GM23248 (cell line): ENCODE measurements at places on chromosomes 12 and 14. TPM values are rescaled to one million over a fixed set of nuclear protein-coding genes. Genes with fewer than 3 reads are reported as not detected.
A peak's percentile ranks its signal among the peaks of the same experiment; 100 is the strongest.

TDG gene
- 22.8 and 24.0 TPM in 2 replicates for total RNA-seq

PSME1 gene
- total RNA-seq: 58.9 and 67.7 TPM in 2 replicates

CISTR gene
- total RNA-seq: not detected in 2 replicates

AICDA gene
- not detected in 2 replicates for total RNA-seq

GRCh38 chr12:4379405-4379804, at the start of gene FGF23:
Gene FGF23, minus strand, starts transcription at chr12:4379712. Its CDS starts 130 bp downstream, at chr12:4379582.
- DNase-seq: no peak

DNA sequence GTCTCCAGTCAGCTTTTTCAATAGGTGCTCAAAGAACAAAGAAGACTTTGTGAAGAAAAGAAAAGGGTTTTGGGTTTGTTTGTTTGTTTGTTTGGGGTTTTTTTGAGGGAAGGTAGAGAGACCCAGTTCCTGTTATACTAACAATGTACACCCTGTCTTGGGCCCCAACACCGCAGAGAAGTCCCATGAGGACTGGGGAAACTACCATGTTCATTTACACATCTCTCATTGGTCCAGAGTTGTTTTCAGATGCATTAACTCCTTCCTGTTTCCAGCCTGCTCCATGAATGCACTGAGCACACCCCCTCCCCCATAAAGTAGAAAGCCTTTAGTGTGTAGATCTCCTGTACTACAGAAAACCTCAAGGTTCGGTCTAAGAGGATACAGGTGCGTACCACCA, 51.1 kb upstream of the SLC8A3 start:
- DNase-seq: no peak

DNA sequence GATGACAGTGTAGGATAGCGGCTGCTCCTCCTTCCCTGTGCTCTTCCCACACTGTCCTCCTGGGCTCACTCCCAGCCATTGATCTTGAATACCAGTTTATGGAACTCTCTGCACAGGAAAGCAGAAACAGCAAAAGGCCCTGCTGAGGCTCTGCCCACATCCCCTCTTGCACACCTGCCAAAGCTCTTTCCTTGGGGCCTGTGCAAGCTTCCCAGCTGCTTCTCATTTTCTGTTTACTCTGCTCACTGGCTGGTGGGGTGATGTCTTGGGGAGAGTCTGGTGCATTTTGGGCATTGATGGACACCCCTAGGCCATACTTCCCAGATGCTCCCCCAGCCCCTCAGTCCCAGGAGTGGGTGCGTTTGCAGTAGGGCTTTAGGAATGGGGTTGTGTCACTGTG, 361.8 kb downstream of the TMEM121 start:
- DNase-seq: no peak

- peak; percentile 56 for DNase-seq
Observed at GRCh38 chr12:121801595-121802484, 2.0 kb upstream of the SETD1B start.

DNA sequence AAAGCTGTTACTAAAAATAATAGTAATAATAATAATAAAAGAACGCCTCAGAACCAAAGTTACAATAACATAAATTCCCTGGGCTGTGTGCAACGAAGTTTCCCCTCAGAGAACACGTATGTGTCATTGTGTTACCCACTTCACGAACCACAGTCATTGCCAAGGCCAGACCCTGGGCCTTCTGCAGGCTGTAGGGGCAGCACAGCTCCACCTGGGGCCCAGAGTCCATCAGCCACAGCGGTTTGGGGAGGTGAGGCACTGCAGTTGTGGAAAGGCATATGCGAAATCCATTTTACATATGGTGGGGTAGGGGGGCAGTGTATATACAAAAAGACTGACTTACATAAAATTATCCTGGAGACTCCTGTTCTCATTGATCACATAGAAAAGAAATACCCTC, 56.1 kb downstream of the ESR2 start:
- no peak for DNase-seq

- no peak for DNase-seq
Observed at GRCh38 chr12:46296822-46297221, 28.0 kb upstream of the SLC38A1 start.

GRCh38 chr14:61963926-61964325, 201.7 kb downstream of the SNAPC1 start:
- peak; percentile 10 for DNase-seq

GRCh38 chr14:46197856-46198255, 453.7 kb downstream of the RPL10L start:
- peak; percentile 67 for DNase-seq

- DNase-seq: peak; percentile 72
Observed at GRCh38 chr14:96090441-96091148, 51.4 kb downstream of the C14orf132 start.

DNA sequence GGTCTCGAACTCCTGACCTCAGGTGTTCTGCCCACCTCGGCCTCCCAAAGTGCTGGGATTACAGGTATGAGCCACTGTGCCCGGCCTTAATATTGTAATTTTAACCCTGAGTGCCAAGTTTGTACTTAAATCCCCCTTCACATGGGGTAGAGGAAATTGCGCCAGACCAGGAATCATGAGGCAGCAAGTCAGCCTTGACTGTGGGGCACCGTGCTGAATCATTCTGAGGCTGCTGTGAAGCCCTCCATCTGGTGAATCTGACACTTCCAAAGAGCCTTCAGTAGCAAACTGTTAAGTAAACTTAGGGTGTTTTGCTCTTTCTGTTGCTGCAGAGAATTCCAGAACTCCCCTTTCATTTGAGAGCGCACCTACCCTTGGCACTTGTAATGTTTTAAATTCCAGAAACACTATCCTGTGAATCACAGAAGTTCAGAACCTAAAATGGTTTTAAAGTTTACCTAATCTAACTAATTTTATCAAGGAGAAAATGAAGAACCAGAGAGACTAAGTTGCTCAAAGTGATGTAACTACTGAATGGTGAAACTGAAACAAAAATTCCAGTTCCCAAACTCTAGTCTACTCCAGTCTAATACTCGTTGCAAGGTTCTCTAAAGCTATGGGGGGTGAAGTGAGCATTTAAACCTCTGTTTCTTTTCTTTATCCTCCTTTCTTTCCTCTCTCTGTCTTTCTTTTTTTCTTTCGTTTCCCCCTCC, 7.5 kb downstream of the HEBP1 start:
- peak; percentile 93 for DNase-seq

DNA sequence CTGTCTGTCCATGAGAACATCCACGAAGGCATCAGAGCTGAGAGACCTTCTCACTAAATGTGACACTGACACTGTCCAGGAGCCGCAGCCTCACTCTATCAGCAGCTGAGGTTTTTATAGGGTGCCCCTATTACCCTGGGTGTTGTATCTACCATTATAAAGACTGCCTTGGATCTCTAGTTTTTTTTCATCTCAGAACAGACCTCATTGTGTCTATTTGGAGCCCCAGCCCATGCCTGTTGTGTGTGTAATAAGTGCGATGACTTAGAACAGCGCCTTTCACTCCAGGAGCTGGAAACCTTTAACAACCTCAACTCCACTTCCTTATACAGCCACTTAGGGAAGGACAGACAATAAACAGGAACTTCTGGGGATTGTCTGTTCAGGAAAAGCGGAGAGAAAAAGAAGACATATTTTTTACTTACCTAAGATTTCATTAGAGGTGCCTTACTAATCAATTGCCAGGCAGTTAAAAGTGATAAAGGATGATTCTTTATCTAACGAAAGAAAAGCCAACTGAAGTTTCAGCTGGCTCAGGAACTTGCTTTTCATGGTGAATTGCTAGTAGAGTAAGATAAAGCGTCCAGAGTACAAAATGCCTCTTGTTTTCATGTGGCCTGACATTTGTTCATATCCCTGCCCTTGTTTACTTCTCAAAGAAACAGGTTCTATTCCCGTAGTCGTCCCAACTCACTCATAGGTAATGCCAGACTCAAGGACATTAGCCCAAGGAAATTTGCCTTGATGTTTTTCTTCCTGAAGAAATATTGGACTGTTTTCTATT, 420.6 kb downstream of the RAD51B start:
- DNase-seq: no peak
